Activated CD8-positive, alpha-beta memory T cell treated with anti-CD3 and anti-CD28 coated beads for 1 hour (primary cell): ENCODE measurements at places on chromosomes 2 and 18.

DNA sequence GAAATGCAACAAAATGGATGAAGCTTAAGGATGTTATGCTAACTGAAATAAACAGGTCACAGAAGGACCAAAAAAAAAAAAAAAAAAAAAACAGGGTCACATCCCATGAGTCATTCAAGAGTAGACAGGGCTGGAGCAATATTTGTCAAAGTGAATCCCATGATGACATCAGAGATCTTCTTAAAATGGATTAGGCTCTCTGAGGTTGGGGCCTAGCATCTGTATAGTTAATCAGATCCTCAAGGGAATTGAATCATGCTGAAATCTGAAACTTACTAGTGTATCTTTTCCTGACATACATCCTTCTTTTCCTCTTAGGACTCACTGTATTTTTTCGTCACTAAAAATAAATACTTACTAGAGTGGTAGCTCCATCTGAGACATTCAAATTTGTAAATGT is 380.6 kb upstream of the NXPH2 start:
- no peak for DNase-seq

DNA sequence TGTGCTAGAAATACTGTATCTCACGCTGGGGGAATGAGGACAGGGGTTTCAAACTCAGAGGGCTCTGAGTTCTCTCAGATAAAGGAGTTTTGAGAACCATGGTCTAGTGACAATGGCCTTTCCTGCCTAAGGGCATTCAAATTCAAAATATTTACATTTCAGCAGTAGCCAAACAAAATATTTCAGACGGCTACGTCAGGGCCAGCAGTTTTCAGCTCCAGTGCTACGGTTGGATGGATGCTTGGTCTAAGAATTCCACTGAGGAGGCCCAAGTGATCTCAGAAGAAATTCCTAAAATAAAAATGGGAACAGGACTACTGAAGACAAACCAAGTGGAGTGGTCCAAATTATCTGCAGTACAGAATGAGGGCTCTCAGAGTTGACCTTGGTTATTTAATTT is 41.1 kb upstream of the SCG2 start:
- DNase-seq: no peak

- no peak for DNase-seq
Observed at GRCh38 chr2:108833219-108833618, 46.6 kb downstream of the CCDC138 start.

DNA sequence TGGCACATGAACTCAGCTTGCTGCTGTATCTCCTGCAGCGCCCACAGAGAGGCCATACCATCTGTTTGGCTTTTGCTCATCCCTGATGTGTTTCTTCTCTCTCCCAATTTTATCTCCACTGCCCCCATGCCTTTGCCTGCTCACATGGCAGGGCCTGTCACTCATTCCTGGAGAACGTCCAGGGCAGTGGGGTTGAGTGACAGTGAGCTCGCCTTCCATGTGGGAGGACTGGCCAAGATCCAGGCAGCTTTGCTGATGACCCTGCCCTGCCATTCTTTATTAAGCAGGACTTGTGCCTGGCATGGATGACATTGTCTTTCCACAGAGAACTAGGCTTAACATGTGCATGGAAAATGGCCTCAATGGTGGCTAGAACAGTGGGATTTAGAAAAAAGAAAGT is 230.5 kb upstream of the THSD7B start:
- no peak for DNase-seq

DNA sequence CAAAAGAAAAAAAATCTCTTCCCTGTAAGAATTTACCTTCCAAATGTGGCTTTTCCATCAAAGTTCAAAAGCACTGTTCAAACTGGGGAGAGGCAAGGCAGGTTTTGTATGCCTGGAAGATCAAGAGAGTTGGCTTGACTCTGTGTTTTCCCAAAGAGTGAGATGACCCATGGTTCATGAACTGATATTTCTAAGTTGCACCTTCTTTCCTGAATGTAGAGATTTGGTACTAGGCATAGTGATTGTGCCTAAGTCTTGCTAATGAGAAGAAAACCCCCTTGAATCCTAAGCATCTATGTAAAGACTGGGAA is 23.4 kb upstream of the LPIN1 start:
- DNase-seq: no peak

DNA sequence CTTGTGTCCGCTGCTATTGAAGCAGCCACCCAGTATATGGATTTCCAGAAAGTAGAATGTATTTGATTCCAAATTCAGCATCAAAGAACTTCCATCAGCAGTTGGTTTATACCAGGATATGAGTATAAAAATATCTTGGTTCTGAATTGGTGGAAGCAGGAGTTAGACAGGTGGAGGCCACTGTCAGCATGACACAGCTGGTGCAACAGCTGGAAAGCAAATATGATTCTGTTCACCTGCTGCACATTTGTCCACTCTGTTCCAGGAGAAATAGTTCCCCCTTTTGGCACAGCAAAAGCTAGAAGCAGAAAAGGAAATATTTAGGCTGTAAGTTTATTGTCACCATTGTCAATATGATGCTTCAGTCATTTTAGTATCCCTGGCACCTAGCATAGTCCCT is 41.2 kb downstream of the KIAA2012 start:
- DNase-seq: no peak

DNA sequence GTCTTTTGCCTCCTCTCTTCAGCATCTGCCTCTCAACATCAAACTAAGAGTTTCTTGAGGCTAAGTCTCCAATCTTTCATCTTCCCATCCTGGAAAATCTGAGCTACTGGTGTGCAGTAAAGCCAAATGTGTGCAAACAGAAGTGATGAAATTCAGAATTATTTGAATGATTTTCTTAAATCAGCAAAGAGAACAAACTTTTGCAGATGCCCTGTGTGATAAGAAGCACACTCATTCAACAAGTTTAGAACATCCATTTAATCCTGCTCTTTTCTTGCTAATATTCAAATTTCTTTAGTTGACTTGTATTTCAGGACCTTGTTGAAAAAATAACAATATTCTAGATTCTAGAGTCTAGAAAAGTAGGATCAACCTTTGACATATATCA is 1374.9 kb upstream of the CELF4 start:
- no peak for DNase-seq

GRCh38 chr2:119243621-119244020 is 20.0 kb downstream of the STEAP3 start:
- no peak for DNase-seq

DNA sequence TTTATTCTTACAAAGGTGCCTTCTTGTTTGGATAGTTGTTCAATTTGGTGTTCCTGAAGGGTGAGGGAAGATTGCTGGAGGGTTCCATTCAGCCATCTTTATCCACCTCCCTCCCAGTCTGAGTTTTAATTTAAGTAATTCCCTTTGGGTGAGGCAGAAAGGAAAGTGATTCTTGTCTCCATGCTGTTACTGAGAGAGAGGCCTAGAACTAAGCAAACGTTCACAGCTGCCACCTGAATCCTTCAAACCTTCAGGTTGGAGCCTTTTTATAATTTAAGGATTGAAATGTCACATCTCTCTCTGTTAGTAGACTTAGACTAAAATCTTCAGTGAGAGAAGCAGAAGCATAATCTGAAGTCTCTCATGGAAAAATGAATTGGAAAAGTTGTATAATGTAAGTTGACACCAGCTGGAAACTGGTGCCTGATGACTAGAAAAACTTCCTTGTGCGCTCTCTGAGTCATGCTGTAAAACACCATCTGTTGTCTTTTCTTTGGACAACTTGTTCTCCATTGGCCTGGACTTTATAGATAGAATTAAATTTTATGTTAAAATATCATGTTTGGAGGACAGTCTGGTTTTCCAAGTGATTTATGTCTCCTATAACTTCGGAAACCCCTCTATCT is 14.6 kb downstream of the STRADB start:
- DNase-seq: no peak

- DNase-seq: no peak
Observed at GRCh38 chr2:107430596-107431266, 396.0 kb upstream of the RGPD4 start.
